ENCODE measurements at places on chromosomes 7 and 10. TPM values are rescaled to one million over a fixed set of nuclear protein-coding genes. Genes with fewer than 3 reads are reported as not detected.

The AGMO gene
- total RNA-seq = not detected

DNA sequence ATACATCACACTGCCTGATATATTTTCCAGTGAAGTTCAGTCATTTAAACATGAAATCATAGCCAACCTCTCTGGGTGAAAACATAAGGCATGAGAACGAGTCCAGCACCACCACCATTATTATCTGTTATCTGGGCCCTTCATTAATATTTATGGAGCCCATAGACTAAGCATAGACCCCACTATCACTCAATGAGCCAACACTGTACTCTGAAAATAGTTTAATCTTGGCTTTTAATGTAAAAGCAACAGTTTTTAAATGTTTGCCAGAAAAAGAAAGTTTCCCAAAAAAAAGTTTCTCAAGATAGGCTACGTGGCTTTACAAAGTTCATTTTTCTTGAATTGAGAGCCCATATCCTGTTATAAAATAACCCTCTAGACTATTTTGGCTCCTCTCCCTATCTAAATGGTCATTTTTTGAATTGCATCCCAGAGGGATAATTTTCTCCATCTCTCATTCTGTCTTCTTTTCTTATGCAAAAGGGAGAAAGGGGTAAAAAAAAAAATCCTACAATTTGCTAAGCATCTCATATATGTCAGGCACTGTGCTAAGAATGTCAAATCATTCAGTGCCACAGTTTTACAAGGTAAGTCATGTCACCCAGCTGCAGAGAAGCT lies 66.1 kb downstream of the FZD1 start:
- no peaks in the 10 kb centered on the region for H3K27me3 ChIP-seq
- no peak for DNase-seq
- H3K36me3 ChIP-seq = no peaks in the 10 kb centered on the region
- H3K4me3 ChIP-seq = no peak overlapping the region

- DNase-seq = no peak
- no peak overlapping the region for H3K27ac ChIP-seq
- peaks cover 9% of the 10 kb centered on the region for H3K4me1 ChIP-seq
- H3K36me3 ChIP-seq = no peaks in the 10 kb centered on the region
- H3K4me3 ChIP-seq = no peak overlapping the region
- H3K27me3 ChIP-seq = no peaks in the 10 kb centered on the region
Measured at GRCh38 chr7:18541181-18541870, 45.8 kb downstream of the HDAC9 start.

The CD36 gene
- total RNA-seq = not detected

The GRM3 gene
- not detected for total RNA-seq

DNA sequence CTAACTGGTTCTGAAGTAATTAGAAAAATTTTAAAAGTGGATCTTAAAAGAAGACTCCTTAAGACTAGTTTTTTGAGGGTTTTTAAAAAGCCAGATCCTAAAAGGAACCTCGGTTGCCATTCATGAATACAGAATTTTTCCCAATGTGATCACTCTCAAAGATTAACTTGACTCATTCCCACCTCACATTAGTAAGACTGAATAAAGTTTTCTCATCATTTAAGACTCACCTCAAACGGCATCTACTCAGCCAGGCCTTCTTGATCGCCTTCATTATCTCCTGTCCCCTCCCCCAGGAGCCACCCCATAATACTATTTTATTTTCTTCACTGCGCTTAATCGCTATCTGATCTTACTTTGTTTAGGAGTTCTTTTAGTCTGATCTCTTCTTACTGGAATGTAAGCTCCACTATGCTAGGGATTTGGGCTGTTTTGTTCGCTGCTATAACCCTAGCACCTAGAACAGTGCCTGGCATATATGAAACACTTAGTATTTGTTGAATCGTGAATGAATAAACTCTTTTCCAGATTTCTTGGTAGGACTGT lies 55.9 kb upstream of the PCGF5 start:
- H3K27ac ChIP-seq = peak overlapping the region; percentile 92

The MPP7 gene
- total RNA-seq = 11.0 TPM

The EEF1AKMT2 gene
- total RNA-seq = 19.6 TPM

The CYP2C19 gene
- not detected for total RNA-seq

The OR13A1 gene
- total RNA-seq = not detected

DNA sequence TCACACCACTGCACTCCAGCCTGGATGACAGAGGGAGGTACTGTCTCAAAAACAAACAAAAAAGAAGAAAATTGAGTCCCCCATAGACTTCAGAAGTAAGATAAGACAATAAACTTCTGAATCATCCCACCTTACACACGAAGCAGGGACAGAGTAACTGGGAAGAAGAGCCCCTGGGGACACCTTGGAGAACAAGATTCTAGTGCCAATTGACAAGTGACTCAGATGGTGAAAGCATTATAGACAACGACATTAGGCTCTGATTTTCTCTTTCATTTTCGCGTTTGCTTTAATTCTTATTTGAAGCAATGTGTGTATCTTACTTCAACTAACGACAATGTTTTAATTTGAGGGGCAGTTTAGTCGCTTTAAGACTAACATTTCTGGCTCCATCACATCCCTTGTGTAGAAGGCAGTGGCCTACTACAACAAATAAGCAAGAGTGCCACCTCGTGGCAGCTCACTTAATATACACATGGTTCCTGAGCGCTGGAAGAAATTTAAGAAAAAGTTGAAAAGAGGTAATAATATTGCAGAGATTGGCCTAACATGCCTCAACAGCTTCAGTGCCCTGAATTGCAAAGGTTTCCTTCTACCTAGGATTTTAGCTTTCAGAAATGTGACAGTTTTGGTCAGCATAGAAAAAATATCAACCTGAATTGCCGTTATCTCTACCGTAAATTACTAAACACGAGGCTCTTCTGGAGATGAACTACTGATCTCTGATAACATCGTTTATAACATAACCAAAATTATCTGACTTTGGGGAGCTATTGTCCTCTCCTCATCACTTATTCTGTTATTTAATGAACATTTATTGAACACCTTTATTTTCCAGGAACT lies 36.7 kb downstream of the ASNS start:
- peak; percentile 48 for DNase-seq
- no peak overlapping the region for H3K27ac ChIP-seq
- H3K4me1 ChIP-seq = no peaks in the 10 kb centered on the region
- H3K4me3 ChIP-seq = no peak overlapping the region
- no peaks in the 10 kb centered on the region for H3K36me3 ChIP-seq

Measured in activated naive CD8-positive, alpha-beta T cell treated with anti-CD3 and anti-CD28 coated beads for 36 hours (primary cell).